NCI-H446 treated with DMSO at 0.1 percent for 48 hours (cell line): ENCODE measurements at places on chromosomes 11 and 22.

GRCh38 chr11:23543651-23544222, 683.5 kb upstream of the CCDC179 start:
- DNase-seq, result no peak

GRCh38 chr11:91872243-91872642, 352.4 kb upstream of the FAT3 start:
- DNase-seq, result no peak

- DNase-seq, result no peak
Measured at GRCh38 chr11:83711106-83711527, 424.9 kb upstream of the CCDC90B start.

DNA sequence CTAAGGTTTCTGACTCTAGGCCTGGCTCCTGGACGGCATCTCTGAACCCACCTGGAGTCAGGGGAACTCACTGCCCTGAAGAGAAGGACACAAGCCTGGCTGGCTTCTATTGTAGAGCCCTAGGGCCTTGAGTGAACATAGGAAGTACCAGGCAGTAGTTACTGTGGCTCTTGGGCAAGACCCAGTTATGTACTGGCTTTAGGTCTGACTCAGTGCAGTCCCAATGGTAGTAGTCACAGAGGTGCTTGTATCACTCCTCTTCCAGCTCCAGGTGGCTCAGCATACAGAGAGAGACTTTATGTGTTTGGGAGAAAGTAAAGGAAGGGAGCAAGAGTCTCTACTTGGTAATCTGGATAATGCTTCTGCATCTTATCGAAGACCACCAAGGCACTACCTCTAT, 13.9 kb upstream of the PAK1 start:
- no peak for DNase-seq

DNA sequence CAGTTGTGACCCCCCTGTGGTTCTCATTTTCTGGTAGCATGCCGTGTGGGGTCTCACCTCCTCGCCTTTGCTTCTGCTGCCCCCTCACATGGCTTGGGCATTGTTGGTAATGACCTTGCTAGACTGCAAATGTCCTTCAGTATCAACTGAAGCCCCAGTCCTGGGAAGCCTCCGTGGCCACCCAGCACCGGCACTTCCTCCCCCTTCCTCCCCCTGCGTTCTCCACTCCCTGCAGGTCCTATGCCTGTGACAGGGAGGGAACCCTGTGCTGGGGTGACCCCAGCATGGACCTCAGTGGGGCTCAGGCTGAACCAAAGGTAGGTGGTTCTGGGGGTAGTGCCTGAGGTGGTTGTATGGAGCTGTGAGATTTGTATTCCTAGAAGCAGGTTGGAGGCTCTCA, 5.9 kb downstream of the ST3GAL4 start:
- DNase-seq, result no peak

- no peak for DNase-seq
Measured at GRCh38 chr11:111737444-111738210, 28.6 kb downstream of the PPP2R1B start.

GRCh38 chr11:28123151-28123581, 15.0 kb downstream of the METTL15 start:
- DNase-seq, result no peak

GRCh38 chr11:16921019-16921418, 93.2 kb downstream of the PLEKHA7 start:
- no peak for DNase-seq

- DNase-seq, result no peak
Measured at GRCh38 chr22:17841836-17842235, 67.6 kb upstream of the BID start.
